ENCODE measurements at places on chromosomes 12 and 14.
A peak's percentile ranks its signal among the peaks of the same experiment; 100 is the strongest.

DNA sequence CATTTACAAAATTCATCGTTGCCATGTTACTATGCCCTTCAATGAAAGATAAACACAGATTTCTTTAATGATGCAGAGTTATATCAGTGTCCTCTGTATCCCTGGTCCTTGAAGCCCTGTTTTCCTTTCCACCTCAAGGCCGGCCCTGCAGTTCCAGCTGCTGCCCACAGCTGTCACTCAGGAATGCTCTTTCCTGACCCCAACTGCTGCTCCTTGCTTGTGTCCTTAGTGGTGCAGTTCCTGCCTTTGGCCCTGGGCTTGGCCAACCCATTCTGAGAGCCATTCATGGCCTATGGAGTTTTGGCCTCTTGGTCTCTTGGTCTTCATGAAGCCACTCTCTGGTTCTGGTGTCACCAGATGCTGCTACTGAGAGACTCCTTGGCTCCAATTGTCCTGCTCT, 93.1 kb downstream of the GAS2L3 start:
- DNase-seq: no peak

DNA sequence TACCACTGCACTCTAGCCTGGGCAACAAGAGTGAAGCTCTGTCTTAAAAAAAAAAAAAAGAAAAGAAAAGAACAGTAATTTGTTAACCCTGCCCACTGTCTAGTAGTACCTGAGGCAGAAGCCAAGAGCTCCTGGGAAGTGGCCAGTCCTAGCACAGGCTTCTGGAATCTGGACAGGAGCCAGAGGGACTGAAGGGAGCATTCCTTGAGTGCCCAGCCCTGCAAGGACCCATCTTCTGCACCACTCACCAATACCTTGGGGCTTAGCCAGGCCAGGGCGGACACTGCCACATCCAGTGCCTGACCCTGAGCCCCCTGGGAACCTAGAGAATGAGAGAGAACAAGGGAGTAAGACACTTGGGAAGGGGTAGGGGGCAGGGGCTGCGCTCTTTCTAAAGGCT, 33.7 kb downstream of the PARP2 start:
- DNase-seq: no peak

DNA sequence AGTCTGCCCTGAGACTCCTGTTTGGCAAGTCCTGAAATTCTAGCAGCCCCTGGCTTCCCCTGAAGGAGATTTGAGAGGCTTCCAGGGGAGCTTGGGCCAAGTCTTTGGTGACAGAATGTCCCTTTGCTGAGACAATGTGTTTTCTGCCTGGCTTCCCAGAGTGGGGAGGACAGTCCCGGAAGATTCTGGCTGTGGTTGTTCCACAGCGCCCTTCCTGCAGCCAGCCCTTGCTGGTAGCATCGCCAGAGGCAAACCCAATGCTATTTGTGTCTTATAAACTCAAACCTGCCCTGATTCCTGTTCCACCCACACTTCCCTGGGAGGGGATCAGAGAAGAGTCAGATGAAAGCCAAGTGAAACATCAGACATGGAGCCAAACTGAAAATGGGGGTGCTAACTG, 56.4 kb upstream of the OAS1 start:
- no peak for DNase-seq

DNA sequence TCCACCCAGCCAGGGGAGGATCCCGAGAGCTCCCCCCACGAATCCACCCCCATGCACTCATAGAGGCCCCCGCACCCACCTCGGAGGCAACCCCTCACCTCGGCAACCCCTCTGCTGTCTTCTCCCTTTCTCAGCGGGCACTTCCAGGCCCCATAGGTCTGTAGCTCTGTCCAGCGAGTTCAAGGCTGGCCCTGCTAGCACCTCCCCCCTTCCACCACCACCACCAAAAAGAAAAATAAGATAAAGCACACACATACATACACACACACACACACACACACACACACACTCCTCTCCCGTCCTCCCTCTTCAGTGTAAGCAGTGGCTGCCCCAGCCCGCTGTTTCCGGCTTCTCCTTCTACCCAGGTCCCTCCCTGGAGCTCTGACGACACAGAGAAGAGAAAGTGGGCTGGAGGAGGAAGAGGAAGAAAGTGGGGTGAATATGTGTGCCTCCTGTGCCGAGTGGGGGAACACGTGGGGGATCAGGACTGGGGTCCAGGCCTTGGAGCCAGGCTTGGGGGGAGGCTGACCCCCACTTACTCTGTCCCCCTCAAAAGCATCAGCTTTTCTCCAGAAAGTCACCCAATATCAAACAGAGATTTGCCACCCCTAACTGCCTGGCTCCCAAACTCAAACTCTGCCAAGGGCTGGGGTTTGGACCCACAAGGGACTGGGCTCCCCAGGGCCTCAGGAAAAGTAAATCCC, at the start of gene STAT6:
TSS of gene STAT6 (minus strand) at position 332 of the 704 bp plus-strand sequence. CDS start 3,084 bp downstream, outside the sequence.
- peak; percentile 85 for DNase-seq

GRCh38 chr12:121112496-121112895, 20.2 kb upstream of the P2RX7 start:
- no peak for DNase-seq

DNA sequence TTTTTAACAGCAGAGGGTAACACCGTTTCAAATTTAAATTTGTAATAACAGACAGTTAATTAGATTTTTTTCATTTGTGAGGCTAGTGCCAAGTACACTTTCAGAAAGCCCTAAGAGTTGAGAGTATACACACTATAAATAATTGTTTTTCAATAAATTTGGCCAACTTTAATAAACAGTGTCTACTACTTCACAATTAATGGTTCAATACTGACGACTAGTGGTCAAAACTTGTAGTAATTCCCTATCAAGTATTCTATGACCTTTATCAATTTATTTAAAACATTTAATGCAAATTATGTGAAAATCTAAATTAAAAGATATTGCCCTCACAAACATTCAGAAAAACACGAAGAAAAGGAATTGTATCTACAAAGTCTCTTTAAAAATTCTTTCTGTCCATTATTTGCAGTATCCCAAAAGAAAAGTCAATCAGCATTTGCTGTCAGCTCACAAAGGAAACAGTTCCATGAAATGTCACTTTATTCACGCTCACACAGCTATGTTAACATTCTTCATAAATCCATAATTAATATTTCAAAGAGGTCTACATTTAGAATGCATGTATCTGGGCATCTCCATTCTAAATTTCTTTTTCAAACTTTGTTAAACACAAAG, 91.2 kb downstream of the CEP128 start:
- DNase-seq: no peak

- DNase-seq: no peak
These were observed 597 bp downstream of the SOAT2 start for GRCh38 chr12:53103860-53104305.

- DNase-seq: no peak
These were observed 209.6 kb upstream of the KRR1 start for GRCh38 chr12:75720812-75721641.

GRCh38 chr12:31796270-31796951, 67.6 kb upstream of the AMN1 start:
- no peak for DNase-seq

DNA sequence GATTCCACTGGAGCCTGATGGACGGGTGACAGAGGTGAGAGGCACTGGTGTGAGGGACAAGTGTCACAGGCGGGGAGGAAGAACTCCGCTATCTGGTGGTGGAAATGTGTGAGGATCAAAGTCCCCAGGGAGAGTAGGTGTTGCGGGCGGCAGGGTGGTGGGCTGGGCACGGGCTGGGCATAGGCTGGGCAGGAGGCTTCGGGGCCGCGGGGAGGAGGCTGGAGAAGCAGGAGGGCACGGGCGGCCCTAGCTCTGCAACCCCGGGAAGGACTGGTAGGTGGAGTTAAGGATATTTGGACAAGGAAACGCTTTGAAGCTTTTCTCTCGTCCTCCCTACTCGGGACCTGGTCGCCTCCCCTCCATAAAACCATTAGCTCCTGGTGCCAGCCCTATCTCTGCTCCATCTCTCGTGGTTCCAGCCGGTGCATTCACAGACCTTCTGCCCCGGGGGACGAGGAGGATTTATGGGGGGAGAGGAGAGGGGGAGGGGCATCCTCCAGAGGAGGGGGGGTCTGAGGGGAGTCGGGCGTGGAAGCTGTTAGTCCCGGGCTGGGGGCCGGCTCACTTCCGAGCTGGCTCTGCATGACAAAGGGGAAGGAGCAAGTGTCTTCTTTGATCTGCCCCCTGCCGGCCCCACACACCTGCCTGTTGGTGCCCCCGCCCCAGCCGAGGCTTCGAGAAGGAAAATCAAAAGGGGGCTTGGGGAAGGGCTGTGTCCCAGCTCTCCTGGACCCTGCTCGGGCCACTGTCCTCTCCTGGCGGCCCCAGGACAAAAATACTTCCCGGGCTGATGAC, 504 bp downstream of the WNT5B start:
- DNase-seq: no peak

- no peak for DNase-seq
These were observed 408.0 kb downstream of the ZFP36L1 start for GRCh38 chr14:68384881-68385280.

DNA sequence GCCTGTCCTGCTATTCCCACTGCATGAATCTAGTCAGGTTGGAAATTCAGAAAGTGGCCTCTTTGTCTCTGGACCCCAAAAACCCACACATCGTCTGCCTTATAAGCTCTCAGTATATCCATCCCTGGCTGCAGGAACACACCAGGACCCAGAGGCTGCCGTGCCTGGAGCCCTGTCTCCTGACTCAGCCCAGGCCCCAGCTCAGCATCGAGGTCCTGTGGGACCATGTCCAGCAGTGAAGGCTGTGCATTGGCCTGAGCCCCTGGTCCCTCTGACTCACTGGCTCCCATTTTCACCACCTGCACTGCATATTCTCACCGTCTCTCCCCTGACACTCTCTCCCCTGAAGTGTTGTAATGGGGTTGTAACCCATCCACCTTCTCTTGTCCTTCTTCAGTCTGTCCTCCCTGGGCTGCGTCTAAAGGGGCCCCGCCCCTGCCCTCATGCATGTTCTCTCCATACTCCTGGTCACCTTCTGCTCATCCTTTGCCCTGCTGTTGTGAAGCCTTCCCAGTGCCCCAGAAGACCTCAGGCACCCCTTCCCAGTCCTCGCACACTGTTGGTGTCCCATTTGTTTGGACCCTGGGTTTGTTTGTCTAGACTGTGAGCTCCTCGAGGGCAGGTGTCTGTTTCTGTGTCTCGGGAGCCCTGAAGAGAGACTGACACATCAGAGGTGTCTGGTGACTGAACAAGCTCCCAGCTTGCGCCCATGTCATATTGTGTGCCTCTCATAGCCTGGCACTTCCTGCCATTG, 43.8 kb downstream of the EVL start:
- no peak for DNase-seq

- DNase-seq: no peak
These were observed 7.8 kb downstream of the ATN1 start for GRCh38 chr12:6935371-6936193.

GRCh38 chr14:105257464-105257863, 9.1 kb downstream of the BTBD6 start:
- DNase-seq: no peak

DNA sequence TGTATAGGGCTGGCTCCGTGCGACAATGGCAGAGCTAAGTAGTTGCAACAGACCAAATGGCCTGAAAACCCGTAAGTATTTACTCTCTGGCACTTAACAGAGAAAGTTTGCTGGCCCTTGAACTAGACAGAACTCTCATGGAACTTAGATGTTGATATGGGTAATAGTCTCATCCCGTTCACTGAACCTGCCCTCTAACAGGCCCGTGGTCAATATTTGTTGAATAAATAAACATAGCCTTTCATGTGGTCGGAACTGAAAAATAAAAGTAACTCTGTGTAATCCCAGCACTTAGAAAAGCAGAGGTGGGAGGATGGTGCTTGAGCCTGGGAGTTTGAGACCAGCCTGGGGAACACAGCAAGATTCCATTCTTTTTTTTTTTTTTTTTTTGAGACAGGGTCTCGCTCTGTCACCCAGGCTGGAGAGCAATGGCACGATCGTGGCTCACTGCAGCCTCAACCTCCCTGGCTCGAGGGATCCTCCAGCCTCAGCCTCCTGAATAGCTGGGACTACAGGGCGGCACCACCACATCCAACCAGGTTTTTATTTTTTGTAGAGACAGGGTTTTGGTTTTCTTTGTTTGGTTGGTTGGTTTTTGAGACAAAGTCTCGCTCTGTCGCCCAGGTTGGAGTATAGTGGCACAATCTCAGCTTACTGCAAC, 29.7 kb downstream of the KDM2B start:
- no peak for DNase-seq

DNA sequence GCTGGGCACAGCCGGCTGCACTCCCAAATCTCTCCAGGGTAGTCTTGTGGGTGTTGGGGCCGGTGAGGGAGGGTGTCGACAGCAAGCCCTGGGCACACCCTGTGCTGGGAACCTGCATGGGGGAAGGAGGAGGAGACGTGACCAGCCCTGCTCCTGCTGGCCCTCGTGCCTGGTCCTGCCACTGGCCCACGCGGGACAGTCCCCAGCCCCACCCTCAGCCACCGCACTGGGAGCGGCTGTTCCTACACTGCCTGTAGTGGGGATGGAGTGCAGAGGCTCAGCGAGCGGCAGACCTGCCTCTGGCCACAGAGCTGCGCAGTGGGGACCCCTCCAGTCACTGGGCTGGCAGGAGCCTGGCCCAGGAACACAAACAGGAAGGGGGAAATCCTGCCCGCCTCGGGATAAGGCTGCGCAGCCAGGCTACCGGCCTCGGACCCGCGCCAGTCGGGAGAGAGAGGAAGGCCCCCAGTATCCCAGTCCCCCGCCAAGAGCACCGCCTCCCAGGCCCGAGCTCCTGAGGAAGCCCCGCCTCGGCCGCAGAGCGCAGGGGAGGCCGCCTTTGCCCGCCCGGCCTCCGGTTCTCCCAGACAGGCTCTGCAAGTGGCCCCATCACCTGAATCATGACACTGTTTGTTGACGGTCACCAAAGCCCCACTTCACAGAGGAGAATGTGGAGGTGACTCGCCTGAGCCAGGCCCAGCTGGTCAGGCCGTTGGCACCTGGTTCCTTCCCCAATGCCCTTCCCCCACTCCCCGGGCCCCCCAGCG, 10.6 kb downstream of the AHNAK2 start:
- peak; percentile 82 for DNase-seq

GRCh38 chr12:103272949-103273348, 222.8 kb downstream of the C12orf42 start:
- DNase-seq: no peak

GRCh38 chr12:12091977-12092663, 21.4 kb downstream of the BCL2L14 start:
- DNase-seq: no peak

DNA sequence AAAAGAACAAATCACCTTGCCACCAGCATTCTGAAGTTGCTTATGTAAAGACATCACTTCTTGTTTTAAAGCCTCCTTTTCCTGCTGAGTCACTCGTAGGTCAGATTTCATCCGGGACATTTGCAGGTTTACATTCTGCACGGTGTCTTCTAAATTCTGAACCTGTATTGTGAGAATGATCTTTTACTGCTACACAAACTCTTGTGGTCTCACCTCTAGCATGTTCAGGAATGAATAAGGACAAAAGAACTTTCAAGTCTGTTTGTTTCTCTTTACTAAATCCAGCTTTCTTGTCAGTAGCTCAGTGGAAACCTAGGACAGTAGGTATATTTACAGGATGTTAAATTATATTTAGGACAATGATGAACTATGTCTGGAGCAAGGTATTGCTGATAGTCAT, 73.5 kb upstream of the SAV1 start:
- DNase-seq: no peak

- no peak for DNase-seq
These were observed 39.2 kb upstream of the PLXNC1 start for GRCh38 chr12:94109160-94109559.

- DNase-seq: no peak
These were observed 216.8 kb downstream of the MSRB3 start for GRCh38 chr12:65495233-65495632.

GRCh38 chr12:8493084-8493483, 20.2 kb upstream of the CLEC4D start:
- DNase-seq: no peak
